ENCODE measurements at places on chromosomes 6 and 20.

DNA sequence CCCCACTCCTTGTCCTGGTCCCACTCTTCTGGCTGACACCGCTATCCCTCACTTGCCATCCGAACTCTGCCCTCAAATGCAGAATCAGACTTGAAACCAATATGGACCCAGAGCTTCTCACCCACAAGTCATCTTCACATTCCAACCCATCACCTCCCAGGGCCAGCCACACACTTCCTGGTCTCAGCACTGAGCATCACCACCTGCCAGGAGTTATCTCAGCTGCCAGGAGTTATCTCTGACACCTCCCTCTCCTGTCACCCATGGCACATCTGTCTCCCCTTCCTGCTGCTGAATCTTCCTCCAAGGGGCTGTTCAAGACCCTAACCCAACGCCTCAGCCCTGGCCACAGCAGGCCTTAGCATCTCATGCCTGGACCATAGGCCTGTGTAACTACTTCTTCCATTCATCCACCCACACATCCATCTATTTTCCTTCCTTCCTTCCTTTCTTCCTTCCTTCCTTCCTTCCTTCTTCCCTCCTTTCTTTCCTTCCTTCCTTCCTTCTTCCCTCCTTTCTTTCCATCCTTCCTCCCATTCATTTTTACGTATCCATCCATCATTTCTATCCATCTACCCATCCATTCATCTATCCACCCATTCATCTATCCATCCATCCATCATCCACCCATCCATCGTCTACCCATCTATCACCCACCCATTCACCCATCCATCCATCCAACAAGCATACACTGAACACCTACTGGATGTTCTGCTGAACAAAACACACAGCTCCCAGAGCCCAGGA is 74.6 kb upstream of the NNAT start:
- no peak for DNase-seq

GRCh38 chr6:6407071-6407741 is 86.7 kb upstream of the F13A1 start:
- no peak for DNase-seq

DNA sequence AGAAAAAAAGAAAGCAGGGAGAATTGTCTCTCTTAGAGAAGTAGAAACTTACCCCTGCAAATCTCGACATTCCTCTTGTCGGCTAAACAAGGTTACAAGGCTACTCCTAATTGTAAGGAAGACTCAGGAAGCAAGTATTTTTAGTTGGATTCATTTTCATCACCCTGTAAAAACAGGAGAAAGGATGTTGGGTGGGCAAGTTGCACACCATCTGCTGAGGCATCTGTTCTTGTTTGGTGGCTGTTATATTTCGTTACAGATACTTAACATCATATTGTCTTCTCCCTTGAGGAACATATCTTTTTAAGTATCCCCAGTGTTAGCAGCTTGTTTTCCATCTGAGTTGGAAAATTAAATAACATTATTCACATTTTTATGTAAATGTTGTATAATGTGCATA is 187.5 kb downstream of the PLCB4 start:
- DNase-seq = no peak

- DNase-seq = no peak
Measured at GRCh38 chr6:47162793-47163192, 120.7 kb upstream of the ADGRF1 start.

DNA sequence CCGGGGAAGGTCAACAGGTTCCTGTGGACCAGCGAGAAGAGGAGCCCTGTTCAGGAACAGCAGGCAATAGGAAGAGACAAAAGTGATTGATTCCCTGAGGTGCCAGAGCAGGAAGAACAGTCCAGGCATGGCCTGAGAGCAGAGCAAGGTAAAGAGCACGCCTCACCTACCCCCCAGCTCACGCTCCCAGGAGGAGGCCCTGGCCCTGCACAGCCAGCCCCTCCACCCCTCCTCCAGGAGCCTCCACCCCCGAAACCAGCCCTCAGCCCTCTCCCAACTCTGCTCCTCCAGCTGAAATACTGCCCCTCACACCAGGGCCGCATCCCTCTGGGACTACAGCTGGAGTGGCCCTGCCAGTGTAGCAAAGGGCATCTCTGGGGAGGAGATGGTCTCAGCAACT is 181.9 kb upstream of the QKI start:
- no peak for DNase-seq

- DNase-seq = no peak
Measured at GRCh38 chr6:75813476-75814250, 64.6 kb downstream of the MYO6 start.

DNA sequence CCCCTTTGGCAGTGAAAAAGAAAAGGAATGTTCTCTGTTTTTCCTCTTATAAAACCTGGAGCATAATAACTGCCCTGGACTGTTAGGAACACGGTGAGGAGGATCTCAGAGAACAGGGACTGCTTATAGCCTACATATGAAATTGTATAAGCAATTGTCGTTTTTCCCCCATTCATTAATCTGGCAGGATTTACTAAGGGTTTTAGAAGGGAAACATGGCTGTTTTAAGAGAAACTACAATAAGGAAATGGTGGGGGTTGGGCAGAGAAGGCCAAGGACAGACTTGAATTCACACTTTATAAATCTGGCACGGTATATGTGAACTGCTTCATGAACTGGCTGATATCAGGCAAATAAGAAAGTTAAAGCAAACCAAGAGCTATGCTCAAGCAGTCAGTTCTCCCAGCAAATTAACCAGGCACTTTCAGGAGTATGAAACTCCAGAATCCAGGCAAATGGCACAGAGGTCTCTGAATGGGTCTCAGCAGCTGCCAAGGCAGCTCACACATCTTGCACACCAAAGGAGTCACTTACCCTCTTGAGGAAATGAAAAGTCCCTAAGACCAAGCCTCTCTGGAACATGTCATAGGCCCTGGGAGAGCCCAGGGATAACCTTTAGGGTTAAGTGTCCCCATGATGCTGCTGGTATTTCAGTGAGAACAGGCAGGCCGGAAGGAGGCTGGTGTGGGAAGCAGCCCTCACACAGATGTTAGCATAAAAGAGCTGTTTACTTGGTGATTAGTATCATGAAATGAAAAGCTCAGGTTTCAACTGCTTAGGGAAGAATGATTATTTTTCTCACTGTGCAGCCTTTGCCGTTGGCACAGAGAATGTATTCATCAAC is 260.5 kb upstream of the MARCKS start:
- no peak for DNase-seq

DNA sequence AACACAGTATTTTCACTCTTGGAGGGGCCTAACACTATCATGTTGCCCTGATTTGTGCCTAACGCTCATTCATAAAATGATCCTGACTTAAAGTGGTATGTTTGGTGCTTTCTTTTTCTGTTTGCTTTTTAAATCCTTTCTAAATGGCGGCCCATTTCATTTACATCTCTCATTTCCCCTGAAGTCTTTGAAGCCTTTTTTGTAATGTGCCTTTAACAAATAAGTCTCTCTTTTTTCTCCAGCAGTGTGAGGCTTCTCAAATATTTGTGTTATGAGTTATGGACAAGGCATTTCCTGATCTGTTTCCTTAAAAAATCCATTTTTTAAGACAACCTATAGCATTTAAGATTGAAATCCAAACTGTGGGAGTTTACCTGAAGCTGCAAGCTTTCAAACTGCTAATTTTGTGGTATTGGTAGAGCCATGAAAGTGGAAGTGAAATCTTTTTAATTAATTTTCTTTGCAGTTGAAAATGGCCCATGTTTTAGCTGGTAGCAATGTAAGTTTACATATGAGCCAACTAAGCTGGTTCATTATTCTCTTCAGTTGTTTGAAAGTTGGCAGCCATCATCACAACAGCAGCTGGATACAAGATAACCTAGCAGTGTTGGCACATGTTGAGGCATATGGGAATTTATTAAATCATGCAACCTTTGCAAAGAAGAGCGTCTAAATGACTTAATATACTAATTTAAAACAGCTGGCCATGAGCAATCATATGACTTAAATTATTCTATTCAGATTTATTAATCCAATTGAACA is 469.7 kb downstream of the CDKAL1 start:
- no peak for DNase-seq

GRCh38 chr20:25579081-25579770 is 6.1 kb downstream of the NINL start:
- DNase-seq = no peak

- DNase-seq = no peak
Measured at GRCh38 chr6:144340541-144341371, 55.6 kb downstream of the UTRN start.

DNA sequence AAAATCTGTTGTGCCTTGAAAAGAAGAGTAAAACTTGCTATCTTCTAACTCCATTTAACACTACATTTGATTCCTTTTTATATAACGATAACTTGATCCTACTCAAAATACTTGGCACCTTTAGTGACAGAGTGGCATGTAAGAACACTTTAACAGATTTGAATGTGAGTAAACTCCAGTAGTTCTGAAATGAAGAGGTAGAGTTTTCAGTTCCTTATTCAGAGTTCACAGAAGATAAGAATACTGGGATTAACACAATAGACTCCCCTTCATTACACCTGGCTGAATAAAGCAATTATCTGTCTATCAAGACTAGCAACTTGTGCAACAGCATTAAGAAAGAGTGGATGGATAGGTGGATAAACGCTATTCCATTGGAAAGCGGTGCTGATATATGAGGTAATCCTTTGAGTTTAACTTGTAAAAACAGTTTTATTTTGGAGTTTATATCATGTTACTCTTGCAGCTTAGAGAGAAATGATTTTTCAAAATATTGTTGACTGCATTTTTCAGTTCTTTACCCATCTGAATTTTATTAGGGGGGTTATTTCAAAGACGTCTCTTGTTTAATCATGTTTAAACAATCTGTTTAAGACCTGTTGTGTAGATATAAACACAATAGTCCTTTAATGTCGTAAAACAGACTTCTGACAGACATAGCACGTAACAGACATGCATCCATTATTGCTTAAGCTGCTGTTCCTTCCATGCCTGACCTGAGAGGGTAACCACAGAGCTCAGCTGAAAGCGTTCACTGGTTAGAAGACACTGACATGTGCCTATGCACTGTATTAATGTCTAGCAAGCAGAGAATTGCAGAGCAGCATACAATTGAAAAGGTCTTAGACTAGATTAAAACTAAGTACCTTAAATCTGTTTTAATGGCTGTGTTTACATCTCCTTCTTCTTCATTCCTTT is 102.4 kb upstream of the SUPT3H start:
- DNase-seq = no peak

DNA sequence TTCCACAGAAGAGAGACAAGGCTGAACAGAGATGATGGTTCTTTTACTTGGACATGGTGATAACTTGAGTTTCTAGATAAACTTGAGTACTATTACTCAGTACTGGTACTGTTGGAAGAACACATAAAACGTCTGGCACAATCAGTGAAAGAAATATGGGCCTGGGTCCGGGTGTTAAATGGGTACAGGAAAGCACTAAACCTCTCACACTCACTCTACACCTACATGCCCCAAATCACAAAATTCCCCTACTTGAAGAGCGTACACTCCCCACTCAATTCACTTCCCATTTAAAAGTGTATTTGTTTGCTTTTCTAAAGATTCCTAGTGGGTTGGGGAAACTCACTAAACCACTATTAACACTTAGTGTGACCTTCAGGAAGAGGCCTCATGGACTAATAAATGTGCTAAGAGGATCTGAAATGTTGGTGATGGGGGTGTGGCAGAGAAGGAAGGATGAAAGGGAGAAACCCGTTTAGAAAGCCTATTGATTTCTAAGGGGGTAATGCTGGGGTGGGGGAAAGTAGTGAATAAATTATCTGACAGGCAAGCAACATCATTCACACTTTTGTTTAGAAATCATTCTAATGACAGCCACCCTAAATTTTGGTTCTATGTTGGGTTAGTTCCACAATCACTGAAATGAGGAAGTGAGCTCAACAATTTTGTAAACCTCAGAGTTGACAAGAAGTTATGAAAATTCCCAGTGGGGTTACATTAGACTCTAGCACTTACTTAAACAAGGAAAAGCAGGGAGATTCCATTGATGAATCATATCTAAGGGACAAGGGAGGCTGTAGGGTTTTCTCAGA is 222.6 kb upstream of the MARCKS start:
- no peak for DNase-seq

GRCh38 chr6:157033428-157034140 is 256.4 kb downstream of the ARID1B start:
- DNase-seq = no peak

DNA sequence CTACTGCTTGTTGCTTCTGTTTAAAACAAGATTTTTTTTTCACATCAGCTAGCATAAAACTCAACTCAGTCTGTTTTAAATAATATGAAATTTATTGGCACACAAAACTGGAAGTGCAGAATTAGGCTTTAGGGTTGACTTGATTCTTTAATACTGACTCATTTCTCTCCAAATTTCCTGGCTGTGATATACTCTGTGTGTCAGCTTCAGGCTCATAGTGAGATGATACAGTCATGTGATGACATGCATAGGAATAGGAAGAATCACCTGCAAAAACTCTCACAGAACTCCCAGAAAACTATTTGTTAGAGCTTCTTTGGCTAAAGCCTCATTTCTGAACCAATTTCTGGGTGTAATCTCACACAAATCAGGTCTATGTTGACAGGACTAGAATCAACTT is 1068.0 kb upstream of the EPHA7 start:
- no peak for DNase-seq

DNA sequence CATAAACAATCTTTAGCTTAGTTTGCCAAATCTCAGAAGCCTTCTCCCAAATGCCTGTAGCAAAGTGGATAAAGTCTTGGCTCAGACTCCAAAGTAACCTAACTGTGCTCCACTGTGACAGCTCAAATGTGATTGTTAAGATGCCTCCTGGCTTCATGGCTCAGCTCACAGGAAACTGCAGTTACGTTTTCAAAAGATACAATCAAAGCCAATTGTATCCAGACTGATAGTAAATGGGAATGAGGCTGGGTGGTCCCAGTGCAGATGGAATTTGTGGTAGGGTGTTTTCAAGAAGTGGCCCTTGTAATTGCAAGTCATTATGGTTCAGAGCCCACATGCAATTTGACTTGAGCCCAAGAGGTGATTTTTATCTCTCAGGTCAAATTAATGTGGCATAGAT is 151.2 kb upstream of the TAB2 start:
- DNase-seq = no peak

Measured in stimulated activated CD8-positive, alpha-beta memory T cell treated with anti-CD3 and anti-CD28 coated beads, Interleukin-7, amount 100 ng/mL, for 48 hours (primary cell).